ENCODE measurements at places on chromosomes 11 and 22.

GRCh38 chr11:64449381-64450167 is 90.6 kb downstream of the RPS6KA4 start:
- no peak for DNase-seq

DNA sequence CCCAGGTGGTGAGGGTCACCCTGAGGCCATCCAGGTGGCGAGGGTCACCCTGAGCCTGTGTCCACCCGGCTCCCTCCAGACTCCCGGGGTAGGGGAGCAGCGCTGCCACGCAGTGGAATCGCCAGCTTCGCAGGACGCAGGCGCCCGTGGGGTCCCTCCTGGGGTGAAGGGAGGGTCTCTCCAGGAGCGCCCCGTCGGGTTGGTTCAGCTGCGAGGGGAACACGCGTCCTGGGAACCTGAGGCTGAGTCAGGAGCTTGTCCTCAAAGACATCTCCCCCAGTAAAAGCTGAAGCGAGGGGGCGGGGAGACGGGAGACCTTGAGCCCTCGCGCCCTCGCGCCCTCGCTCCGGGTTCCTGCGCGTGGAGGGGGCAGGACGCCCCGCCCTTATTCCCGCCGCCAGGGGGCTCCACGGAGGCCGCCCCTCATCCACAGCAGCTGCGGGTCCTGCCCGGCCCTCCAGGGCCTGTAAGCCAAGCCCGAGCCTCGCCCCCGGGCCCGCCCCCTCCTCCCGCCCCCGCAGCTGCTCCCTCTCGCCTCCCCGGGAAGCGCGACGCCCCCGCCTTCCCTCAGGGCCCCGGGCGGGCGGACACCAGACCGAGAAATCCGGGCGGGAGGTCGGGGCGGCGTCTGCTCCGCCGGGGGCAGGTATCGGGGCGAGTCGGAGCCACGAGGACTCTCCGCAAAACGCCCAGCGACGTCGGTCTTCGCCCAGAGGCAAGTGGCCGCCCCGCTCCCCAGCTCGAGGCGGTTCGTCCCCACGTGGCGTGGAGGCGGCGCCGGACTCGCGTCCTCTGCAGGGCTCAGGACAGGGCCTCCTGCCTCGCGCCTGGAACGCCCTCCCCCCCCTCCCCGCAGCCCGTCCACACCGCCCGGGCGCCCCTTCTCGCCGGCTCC is 22.8 kb downstream of the PIM3 start:
- no peak for DNase-seq

DNA sequence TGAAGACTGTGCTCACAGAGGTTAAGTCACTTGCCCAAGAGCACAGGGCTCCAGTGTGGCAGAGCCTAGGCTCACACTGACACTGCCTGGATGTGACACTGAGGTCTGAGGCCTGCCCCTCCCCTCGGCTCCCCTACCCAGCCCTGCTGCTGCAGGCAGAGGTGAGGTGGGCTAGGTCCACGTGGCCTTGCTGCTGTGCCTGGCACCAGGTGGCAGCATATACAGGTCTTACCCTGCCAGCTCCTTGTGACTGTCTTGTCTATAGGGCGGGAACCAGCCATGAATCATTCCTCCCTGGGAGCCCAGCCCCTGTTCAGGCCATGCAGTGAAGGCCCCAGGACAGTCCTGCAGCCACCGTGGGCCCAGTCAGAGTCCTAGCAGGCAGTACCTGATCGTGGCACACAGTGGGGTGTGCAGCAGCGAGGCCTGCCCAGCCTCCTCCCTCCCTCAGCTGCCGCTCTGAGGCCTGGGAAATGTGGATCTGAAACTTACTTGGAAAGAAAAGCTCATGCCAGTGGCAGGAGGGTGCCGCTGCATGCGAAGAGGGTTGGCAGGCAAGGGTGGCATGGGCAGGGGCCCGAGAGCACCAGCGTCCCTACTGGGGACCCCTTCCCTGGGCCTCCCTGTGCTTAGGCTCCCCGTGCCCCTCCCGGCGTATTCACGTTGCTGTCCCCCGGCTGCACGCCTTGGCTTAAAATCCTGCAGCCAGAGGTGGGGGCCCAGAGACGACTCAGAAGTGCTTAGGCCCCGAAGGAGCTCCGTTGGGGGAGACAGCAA is 1.2 kb upstream of the CERK start:
- no peak for DNase-seq

DNA sequence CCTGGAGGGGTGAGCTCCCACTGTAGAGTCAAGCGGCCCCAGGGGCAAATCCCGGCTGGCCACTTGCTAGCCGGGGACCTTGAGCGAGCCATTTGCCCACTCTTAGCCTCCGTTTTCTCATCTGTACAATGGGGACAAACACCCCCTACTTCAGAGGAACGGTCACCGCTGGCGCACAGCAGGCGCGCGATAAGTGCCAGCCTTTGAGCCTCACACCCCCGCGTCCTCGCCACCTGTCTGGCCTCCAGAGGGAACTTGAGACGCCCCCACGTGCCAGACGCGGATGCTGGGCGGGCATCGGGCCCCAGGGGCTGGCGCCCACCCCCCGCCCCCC is 72.6 kb upstream of the TCF20 start:
- no peak for DNase-seq

DNA sequence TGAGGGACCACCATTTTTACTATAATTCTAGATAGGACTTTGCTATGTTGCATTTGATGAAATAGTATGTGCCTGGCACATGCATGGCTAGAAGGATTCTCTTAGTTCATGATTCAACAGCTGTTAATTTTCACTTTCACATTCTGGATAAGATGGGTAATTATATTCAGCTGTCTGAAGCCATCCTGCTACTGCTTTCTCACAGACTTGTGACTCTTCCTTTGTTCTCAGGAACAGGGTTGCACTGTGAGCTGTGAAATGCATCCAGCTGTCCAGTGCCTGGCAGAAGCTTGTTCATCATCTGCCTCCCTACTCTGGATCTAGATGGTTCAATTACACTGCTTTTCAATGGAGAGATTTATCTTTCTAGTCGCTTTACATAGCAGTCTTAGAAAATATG is 610.1 kb upstream of the ANO5 start:
- no peak for DNase-seq

GRCh38 chr11:61172888-61173287 is 11.7 kb upstream of the VPS37C start:
- DNase-seq, result no peak

GRCh38 chr22:30610299-30610698 is 3.3 kb downstream of the TCN2 start:
- DNase-seq, result no peak

DNA sequence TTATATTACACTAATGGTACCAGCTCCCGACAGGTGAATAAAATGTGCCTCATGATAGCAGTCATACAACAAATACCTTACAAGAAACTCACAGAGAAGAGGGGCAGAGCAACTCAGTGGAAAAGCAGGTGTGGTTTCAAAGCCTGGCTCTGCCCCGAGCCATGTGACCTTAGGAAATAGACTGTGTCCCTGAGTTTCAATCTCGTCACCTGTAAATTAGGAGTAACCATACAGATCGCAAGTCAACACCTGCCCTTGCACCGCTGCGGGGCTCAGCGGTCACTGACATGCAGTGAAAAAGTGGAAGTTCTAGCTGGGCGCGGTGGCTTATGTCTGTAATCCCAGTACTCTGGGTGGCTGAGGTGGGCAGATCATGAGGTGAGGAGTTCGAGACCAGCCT is 11.9 kb upstream of the MRTFA start:
- no peak for DNase-seq

GRCh38 chr22:40560551-40560950 is 76.0 kb downstream of the MRTFA start:
- DNase-seq, result no peak

GRCh38 chr22:25492841-25493734 is 71.4 kb upstream of the GRK3 start:
- DNase-seq, result no peak

DNA sequence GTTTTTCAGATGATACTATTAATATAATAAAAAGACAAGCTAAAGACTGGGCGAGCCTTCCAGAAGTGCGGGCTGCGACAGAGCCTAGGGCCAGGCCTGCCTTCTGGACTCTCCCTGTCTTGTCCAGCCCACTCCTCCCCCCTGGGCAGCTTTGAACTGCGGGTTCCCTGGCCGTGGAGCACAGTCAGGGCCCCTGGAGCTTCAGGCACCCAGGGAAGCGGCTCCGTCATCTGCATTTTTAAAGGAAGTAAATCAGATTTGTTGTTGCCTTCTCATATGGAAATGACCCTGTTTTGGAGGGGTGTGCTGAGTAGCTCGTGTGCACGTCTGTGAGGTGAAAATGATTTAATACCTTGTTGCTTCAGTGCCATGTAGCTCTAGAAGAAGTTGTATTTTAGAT is 265.3 kb downstream of the TBC1D22A start:
- DNase-seq, result no peak

DNA sequence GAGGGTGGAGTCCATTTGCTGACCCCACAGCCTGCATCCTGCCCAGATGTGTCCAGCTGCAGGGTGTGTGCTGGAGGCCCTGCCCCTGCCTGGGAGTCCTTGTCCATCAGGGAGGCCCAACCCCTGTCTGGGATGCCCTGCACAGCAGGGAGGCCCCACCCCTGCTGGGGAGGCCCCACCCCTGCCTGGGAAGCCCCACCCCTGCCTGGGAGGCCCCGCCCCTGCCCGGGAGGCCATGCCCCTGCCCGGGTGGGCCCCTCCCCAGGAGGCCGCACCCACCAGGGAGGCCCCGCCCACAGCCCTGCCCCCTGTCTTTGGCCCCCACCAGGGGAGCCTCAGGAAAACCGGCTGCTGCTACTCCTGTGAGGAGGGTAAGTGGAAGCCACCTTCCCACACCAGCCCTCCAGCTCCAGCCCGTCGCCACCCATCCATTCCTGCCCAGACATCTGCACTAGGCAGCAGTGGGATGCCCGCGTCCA is 37.2 kb downstream of the MUC5B start:
- DNase-seq, result no peak

GRCh38 chr11:47148903-47149531 is 27.7 kb downstream of the ARFGAP2 start:
- DNase-seq, result no peak

DNA sequence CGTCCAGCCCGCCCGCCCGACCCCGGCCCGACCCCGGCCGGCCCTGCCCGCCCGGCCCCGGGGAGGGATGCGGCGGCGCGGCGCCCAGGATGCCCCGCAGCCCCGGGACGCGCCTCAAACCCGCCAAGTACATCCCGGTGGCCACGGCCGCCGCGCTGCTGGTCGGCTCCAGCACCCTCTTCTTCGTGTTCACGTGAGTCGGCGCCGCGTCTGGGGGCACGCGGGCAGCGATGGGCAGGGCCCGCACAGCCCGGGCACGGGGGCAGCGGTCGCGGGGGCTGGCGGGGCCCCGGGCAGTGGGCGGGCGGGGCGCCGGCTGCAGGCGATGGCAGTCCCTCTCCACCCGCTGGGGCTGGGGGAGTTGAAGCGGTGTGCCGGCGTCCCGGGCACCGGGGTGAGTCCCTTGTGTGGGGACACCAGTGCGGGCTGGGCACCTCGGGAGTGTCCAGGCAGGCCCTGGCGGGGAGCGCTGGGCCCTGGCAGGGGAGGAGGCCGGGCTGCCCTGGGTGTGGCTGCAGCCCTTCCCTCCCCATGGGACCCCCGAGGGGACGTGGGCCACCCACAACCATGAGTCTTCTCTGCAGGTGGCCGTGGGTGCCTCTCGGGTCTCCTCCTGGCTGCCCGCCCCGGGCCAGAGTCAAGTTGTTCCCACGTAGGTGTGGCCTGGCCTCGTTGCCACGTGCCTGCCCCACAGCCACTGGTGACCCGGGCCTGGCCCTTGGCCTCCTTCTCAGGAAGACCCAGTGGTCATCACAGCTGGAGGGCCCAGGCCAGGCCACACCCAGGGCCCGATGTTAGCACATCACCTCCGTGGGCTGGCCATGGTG is 468 bp downstream of the ZDHHC8 start:
- no peak for DNase-seq

- DNase-seq, result no peak
Measured at GRCh38 chr22:29332886-29333496, 17.5 kb upstream of the RASL10A start.

- no peak for DNase-seq
Measured at GRCh38 chr11:87300640-87301380, 263.1 kb downstream of the TMEM135 start.

DNA sequence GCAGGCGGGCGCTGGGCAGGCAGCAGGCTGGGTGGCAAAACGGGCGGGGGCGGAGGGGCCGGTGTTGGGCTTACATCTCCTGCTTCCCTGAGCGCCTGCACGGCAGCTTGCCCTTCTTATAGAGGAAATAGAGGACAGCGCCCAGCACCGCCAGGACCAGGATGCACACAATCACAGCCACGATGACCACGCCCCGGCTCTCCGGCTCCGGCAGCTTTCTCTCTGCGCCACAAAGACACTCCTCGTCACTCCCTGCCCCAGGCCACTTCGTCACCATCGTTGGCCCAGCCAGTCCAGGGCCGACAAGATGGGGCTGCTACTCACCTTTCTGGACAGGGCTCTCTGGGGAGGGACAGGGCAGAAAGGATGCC is 6.3 kb downstream of the MCAM start:
- no peak for DNase-seq

GRCh38 chr11:112656772-112657428 is 304.3 kb upstream of the NCAM1 start:
- no peak for DNase-seq

DNA sequence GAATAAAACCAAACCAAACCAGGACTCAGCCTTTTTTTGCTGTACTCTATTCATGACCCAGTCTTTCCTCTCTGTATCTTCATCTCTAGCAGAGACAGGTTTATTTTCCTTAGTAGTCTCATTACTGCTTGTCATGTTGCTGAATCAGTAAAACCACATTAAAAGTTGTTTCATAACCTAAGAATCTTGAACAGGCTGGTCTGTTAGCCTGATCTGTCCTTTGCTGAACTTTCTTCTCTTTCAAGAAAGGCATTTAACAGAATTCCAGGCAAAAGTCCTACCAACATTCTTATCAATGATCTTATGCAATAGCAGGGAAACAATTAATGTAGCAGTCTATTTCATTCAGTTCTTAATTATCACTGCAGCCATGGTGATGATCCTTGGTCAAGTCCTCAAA is 197.7 kb downstream of the CASP12 start:
- DNase-seq, result no peak

DNA sequence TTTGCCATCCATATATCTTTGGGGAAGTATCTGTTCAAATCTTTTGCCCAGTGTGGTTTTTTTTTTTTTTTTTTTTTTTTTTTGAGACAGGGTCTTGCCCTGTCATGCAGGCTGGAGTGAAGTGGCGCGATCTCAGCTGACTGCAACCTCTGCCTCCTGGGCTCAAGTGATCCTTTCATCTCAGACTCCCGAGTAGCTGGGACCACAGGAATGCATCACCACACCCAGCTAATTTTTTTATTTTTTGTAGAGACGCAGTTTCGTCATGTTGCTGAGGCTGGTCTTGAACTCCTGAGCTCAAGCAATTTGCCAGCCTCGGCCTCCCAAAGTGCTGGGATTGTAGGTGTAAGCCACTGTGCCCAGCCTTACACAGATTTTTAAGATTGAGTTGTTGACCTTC is 4.8 kb upstream of the FAM118A start:
- DNase-seq, result no peak

GRCh38 chr11:65424205-65425104 is 1.9 kb downstream of the NEAT1 start:
- no peak for DNase-seq

DNA sequence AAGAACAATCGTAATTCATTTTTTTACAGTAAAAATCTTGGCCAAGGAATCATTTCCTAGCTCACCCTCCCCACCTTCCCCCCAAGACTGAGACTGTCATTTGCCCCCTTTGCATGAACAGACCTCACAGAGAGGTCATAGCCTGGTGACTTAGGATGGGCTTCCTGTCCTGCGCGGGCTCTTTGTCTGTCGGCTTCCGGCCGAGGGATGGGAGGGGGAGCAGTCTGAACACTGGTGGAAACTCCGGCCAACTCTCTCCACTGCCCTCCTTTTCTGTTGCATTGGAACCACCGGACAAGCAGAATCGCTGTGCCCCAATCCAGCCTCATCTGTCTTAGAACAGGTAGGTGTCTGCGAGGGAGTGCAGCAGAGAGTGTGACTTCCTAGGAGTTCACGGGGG is 41.7 kb downstream of the TEAD1 start:
- DNase-seq, result no peak

- DNase-seq, result no peak
Measured at GRCh38 chr11:69659591-69659990, 15.6 kb downstream of the LTO1 start.
